ENCODE measurements at places on chromosomes 5 and 9. TPM values are rescaled to one million over a fixed set of nuclear protein-coding genes. Genes with fewer than 3 reads are reported as not detected.

ANKRD55 gene
- not detected for total RNA-seq

SPINK7 gene
- not detected for total RNA-seq

SHLD3 gene
- 7.1 TPM for total RNA-seq

PDE6A gene
- not detected for total RNA-seq

TAS2R1 gene
- total RNA-seq = not detected

PIP5KL1 gene
- total RNA-seq = 2.7 TPM

PTGR1 gene
- total RNA-seq = not detected

SHOC1 gene
- not detected for total RNA-seq

PCDHGB6 gene
- total RNA-seq = 1.1 TPM

DNA sequence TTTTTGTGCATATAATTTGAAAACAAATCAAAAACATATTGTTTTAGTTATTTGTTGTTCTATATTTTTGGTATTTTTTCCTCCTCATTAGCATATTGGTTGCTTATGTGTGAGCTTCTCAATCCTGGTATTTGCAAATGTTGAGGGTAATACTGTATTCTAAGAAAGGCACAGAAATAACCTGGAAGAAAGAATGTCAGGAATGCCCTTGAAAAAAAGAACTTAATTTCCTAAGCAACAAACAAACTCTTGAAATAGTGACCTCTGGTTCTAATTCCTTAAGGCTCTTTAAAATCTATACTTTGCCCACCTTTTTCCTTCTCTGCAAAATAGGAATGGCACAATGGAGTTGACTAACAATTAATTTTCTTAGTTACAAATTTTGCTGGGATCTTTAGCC lies 117.5 kb downstream of the HMHB1 start:
- no peaks in the 10 kb centered on the region for H3K4me1 ChIP-seq
- no peak overlapping the region for H3K27ac ChIP-seq
- no peak for DNase-seq
- peaks cover 17% of the 10 kb centered on the region for H3K27me3 ChIP-seq
- H3K4me3 ChIP-seq = no peak overlapping the region

DNA sequence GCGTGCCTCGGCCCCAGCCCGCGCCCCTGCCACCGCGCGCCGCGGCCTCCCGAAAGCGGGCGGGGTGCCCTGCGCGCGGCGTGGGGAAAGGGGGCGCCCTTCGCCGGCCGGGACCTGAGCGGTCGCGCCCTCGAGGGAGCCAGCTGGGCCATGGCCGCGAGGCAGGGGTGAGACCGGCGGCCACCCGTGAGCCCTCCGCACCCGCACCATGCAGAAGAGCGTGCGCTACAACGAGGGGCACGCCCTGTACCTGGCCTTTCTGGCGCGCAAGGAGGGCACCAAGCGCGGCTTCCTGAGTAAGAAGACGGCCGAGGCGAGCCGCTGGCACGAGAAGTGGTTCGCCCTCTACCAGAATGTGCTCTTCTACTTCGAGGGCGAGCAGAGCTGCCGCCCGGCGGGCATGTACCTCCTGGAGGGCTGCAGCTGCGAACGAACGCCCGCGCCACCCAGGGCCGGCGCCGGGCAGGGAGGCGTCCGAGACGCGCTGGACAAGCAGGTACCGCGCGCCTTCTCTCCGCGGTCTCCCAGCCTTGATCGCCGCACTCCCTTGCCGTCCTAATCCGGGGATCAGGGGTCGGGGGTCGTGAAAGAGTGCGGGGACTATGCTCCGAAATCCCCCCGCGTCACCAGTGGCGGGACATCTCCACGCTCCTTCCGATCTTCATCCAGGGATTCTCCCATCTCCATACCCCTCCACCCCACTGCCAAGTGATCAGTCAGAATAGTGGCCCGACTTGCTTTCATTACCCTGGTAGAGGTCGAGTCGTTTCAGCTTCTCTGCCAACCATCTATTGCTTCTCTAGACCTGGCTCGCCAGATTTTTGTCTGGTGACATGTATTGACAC lies 590 bp downstream of the RASGRF2 start:
- H3K27ac ChIP-seq = peak overlapping the region; percentile 5
- peaks cover 12% of the 10 kb centered on the region for H3K36me3 ChIP-seq
- peaks cover 22% of the 10 kb centered on the region for H3K4me1 ChIP-seq
- no peak for DNase-seq
- peaks cover 46% of the 10 kb centered on the region for H3K27me3 ChIP-seq
- peak overlapping the region; percentile 96 for H3K4me3 ChIP-seq

DNA sequence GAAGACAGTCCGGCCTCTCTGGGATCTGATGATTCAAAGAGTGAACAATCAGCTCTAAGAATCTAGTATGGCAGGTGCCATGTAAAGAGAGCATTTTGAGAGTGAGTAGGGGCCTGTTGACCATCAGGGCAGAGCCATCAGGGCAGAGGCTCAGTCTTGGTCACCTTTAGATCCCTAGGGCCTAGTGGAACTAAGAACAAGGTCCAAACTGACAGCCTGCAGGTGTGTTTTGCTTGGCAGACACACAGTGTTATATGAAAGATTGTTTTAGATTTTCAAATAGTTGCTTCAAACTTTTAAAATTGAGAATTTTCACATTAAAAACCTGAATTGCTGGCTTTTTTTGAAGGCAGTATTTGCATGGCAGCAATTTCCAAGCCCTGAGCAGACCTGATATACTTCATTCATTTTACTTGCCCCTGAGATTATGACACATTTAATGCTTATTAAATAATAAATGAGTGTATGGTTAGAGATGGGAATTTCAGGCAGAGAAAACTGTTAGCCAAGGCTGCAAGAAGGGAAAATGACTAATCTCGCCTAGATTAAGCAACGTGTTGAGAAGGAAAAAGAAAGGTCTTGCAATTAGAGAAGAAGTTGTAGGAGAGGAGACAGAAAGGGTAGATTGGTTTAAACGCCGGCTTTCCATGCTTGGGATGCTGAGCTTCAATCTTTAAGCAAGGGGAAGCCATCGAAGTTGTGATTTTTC lies 279.6 kb downstream of the ARRDC3 start:
- H3K27me3 ChIP-seq = peaks cover 21% of the 10 kb centered on the region
- H3K27ac ChIP-seq = no peak overlapping the region
- no peaks in the 10 kb centered on the region for H3K36me3 ChIP-seq
- no peak overlapping the region for H3K4me3 ChIP-seq
- no peak for DNase-seq

DNA sequence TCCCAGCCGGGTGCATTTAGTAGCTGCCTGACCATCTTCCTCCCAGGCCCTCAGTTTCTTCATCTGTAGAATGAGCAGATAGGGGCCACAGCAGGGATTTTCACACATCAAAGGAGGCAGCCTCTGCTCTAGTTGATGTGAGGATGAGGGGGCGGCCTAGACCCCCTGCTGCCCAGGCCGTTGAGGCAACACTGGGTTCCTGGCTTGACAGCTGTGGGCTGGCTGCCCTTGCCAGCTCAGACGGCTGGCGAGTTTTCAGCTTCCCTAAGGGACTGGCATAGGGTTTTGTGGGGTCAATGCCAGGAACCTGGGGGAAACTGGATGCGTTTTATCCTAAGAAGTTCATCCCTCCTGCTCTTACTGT lies 49.6 kb downstream of the NDST1 start:
- H3K27ac ChIP-seq = no peak overlapping the region
- H3K36me3 ChIP-seq = no peaks in the 10 kb centered on the region
- no peak for DNase-seq
- H3K27me3 ChIP-seq = no peaks in the 10 kb centered on the region
- H3K4me1 ChIP-seq = no peaks in the 10 kb centered on the region

GRCh38 chr5:33981408-33982162 lies 2.9 kb downstream of the SLC45A2 start:
- H3K4me1 ChIP-seq = no peaks in the 10 kb centered on the region
- no peak for DNase-seq
- H3K27ac ChIP-seq = no peak overlapping the region
- no peak overlapping the region for H3K4me3 ChIP-seq

DNA sequence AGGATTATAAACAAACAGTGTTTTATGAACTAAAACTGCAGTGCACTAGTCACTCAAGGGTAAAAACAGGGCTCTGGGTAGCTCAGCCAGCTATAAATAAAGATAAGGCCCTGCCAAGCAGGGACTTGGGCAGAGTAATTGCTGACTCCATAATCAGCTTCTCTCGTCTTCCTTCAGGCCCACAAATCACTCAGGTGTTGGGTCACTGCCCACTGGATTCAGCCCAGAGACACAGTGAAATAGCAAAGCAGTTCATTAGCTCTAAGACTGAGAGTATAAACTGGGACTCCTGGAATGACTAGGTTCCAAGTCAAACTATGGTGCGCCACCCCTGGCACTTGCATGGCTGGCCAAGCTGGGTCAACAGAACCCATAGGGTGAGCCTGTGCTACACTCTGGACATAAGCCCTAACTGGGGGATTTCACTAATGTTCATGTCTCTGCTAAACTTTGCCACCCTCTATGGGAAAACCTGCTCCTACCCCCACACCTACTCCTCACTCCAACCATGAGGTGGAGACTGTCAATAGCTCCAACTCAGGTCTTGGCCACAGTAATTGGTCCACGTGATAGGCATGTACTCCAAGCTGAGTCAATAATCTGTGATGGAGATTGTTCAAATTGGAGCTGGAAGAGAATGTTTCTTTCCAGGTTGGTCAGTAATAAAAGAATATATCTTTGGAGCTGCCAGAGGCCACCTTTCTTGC lies 158.5 kb downstream of the SLIT3 start:
- no peak overlapping the region for H3K4me3 ChIP-seq
- no peak overlapping the region for H3K27ac ChIP-seq
- peaks cover 14% of the 10 kb centered on the region for H3K27me3 ChIP-seq
- no peaks in the 10 kb centered on the region for H3K4me1 ChIP-seq
- H3K36me3 ChIP-seq = no peaks in the 10 kb centered on the region

- H3K27ac ChIP-seq = no peak overlapping the region
- H3K27me3 ChIP-seq = peaks cover 4% of the 10 kb centered on the region
- DNase-seq = no peak
- H3K4me1 ChIP-seq = no peaks in the 10 kb centered on the region
- H3K4me3 ChIP-seq = no peak overlapping the region
- H3K36me3 ChIP-seq = peaks cover 5% of the 10 kb centered on the region
These were observed 764 bp downstream of the PCDHA11 start for GRCh38 chr5:140869555-140869886.

DNA sequence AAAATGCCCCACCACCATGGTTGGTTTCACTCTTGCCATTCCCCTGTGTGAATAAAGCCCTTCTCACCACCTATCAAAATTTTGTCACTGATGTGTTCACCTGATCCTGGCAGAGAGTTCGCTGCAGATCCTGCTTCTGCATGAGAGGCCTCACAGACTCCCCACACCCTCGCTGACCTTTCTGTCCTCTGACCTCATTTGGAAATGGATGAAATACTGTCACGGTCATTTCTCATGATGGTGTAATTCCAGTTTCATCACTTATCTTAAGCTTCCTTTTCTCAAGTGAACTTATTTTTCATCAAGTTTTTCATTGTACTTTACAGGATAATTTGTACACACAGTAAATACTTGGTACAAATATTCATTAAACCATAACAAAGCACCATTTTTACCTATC lies 131.3 kb downstream of the FRMD3 start:
- no peak overlapping the region for H3K27ac ChIP-seq
- no peaks in the 10 kb centered on the region for H3K4me1 ChIP-seq
- H3K4me3 ChIP-seq = no peak overlapping the region
- DNase-seq = no peak
- no peaks in the 10 kb centered on the region for H3K36me3 ChIP-seq

- no peak overlapping the region for H3K4me3 ChIP-seq
- H3K27ac ChIP-seq = no peak overlapping the region
- no peaks in the 10 kb centered on the region for H3K27me3 ChIP-seq
- no peak for DNase-seq
- no peaks in the 10 kb centered on the region for H3K36me3 ChIP-seq
- H3K4me1 ChIP-seq = no peaks in the 10 kb centered on the region
These were observed 118.1 kb downstream of the ADAMTS2 start for GRCh38 chr5:179227229-179227579.

GRCh38 chr9:25814023-25814422 lies 135.8 kb upstream of the TUSC1 start:
- H3K36me3 ChIP-seq = no peaks in the 10 kb centered on the region
- no peak overlapping the region for H3K4me3 ChIP-seq
- no peak for DNase-seq
- H3K4me1 ChIP-seq = no peaks in the 10 kb centered on the region
- H3K27ac ChIP-seq = no peak overlapping the region

DNA sequence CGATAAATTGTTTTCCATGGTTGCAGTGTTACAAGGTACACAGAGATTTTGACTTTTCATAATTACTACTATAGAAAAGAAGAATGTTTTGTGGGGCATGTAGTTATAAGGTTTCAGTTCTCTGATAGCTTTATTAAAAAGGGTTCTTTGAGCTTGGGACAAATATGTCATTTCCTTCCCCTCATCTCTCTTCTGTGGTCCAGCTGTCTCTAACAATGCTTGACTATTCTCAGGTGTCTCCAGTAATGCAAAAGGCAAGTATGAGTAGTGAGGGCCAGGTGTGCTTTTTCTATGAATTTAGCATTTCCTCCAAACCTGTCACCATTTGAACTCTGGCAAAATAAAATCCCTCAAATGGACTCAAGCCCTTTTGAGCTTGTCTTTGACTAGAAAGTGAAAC lies 84.3 kb downstream of the SLF1 start:
- H3K36me3 ChIP-seq = peaks cover 8% of the 10 kb centered on the region
- DNase-seq = no peak
- H3K27me3 ChIP-seq = no peaks in the 10 kb centered on the region
- peak overlapping the region; percentile 30 for H3K4me3 ChIP-seq
- peak overlapping the region; percentile 46 for H3K27ac ChIP-seq

DNA sequence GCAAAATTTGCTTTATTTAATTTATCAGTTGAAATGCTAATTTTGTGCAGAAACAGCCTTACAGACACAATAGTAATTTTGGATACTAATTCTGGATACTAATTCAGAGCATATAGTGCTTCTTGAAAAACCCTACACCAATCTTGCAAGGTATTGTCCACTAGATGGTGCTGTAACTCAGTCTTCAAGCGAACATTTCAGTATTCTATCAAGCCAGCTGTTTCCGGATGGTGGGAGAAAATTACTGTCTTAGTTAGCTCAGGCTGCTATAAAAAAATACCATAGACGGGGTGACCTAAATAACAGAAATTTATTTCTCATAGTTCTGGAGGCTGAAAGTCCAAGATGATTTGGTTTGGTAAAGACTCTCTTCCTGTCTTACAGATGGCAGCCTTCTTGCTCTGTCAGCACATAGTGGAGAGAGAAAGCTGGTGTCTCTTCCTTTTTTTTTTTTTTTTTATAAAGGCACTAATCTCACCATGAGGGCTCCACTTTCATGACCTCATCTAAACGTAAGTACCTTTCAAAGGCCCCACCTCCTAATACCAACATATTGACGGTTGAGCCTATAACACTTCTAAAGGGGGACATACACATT lies 1306.5 kb upstream of the CDH9 start:
- H3K27me3 ChIP-seq = no peaks in the 10 kb centered on the region
- peaks cover 10% of the 10 kb centered on the region for H3K36me3 ChIP-seq
- no peaks in the 10 kb centered on the region for H3K4me1 ChIP-seq

DNA sequence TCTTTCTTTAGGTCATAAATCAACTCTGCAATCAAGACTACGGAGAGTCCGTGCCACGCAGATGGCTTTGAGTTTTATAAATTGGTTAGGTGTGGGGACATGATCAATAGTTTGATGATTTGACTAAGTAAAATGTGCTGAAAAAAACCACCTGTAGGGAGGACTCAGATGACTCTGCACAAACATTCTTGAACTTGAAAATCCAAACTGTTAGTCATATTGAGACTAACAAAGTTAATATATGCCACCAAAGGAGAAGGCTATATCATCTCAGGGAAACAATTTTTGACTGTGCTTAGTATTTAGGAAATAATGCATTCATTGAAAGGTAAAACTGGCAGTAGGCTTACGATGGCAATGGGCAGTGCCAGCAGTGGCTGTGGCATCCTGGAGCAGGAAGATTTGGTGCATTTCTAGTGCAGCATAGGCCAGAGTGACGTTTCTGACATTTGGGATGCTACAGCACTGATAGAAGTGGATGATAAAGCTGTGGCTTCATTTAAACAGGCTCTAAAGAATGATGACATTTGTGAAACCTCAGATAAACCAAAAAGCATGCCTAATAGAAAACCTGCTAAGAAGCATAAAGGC lies 291.1 kb downstream of the MLLT3 start:
- no peak for DNase-seq
- H3K4me3 ChIP-seq = peak overlapping the region; percentile 31
- H3K27me3 ChIP-seq = peaks cover 12% of the 10 kb centered on the region
- peaks cover 23% of the 10 kb centered on the region for H3K4me1 ChIP-seq
- no peaks in the 10 kb centered on the region for H3K36me3 ChIP-seq
